ENCODE measurements at places on chromosomes 2 and 18. TPM values are rescaled to one million over a fixed set of nuclear protein-coding genes. Genes with fewer than 3 reads are reported as not detected.

Gene NLRC4
- not detected for total RNA-seq

Gene PDE1A
- under 0.01 TPM for total RNA-seq

Gene SEC11C
- total RNA-seq = 42.3 TPM

Gene NYAP2
- total RNA-seq = not detected

Gene MAP3K20
- 20.3 TPM for total RNA-seq

Gene IL36A
- total RNA-seq = not detected

Gene SERPINB11
- total RNA-seq = 0.35 TPM

Gene CAVIN2
- total RNA-seq = 4.9 TPM

Gene SERPINB4
- total RNA-seq = 5.0 TPM

Gene LYPD6
- total RNA-seq = 0.56 TPM

Gene CD302
- total RNA-seq = 1.1 TPM

Gene DDX18
- total RNA-seq = 43.4 TPM

Gene THUMPD2
- total RNA-seq = 9.1 TPM

Gene IRS1
- 27.2 TPM for total RNA-seq

Gene ASXL3
- total RNA-seq = under 0.01 TPM

Gene PRSS56
- total RNA-seq = not detected

Gene KCNIP3
- total RNA-seq = 0.99 TPM

Gene MRPL44
- 39.1 TPM for total RNA-seq

Gene GPAT2
- 0.63 TPM for total RNA-seq

Gene IL18RAP
- total RNA-seq = not detected

Gene CCDC102B
- 0.92 TPM for total RNA-seq

Gene ADD2
- total RNA-seq = not detected

Gene NDUFB3
- total RNA-seq = 99.2 TPM

Gene RUFY4
- total RNA-seq = not detected

Gene ZEB2
- 0.05 TPM for total RNA-seq

Gene ZNG1B
- 17.9 TPM for total RNA-seq

Gene SRD5A2
- total RNA-seq = not detected

Gene DRC1
- not detected for total RNA-seq

Gene NOSTRIN
- total RNA-seq = 0.42 TPM

Gene TNS1
- total RNA-seq = 4.3 TPM

Gene GNLY
- not detected for total RNA-seq

Gene HNMT
- 8.4 TPM for total RNA-seq

Gene CD226
- total RNA-seq = not detected

Gene CYTIP
- not detected for total RNA-seq

Gene TSPYL6
- not detected for total RNA-seq

Gene RAB17
- 0.85 TPM for total RNA-seq

Gene ZAP70
- not detected for total RNA-seq

Gene POTEJ
- not detected for total RNA-seq

Gene AMER3
- not detected for total RNA-seq

Gene TRABD2A
- total RNA-seq = 1.7 TPM

Gene MTX2
- total RNA-seq = 49.8 TPM

Gene ITGB6
- 58.6 TPM for total RNA-seq

Gene RIT2
- total RNA-seq = not detected

Gene HMSD
- 1.3 TPM for total RNA-seq

Gene MARCHF4
- 0.42 TPM for total RNA-seq

Gene AKAIN1
- not detected for total RNA-seq

Gene BMP10
- not detected for total RNA-seq

Gene C2orf81
- 0.92 TPM for total RNA-seq

Gene TTC39C
- 23.1 TPM for total RNA-seq

Gene MC4R
- not detected for total RNA-seq
